Smooth muscle cell of the coronary artery (primary cell): ENCODE measurements at places on chromosomes 4 and X. TPM values are rescaled to one million over a fixed set of nuclear protein-coding genes. Genes with fewer than 3 reads are reported as not detected.

Gene CACNA1F
- not detected in 2 replicates for total RNA-seq

Gene SRPK3
- total RNA-seq: under 0.01 and 0.30 TPM in 2 replicates

Gene RTL3
- 0.12 TPM in 1 of 2 replicates, not detected in the other for total RNA-seq

Gene PCDH19
- under 0.01 TPM in 1 of 2 replicates, not detected in the other for total RNA-seq

Gene CSN2
- total RNA-seq: not detected in 2 replicates

Gene USP53
- 17.6 and 59.1 TPM in 2 replicates for total RNA-seq

Gene CFAP47
- not detected in 2 replicates for total RNA-seq

Gene P2RY8
- total RNA-seq: under 0.01 TPM in 1 of 2 replicates, not detected in the other

Gene ADGRA3
- 18.0 and 22.1 TPM in 2 replicates for total RNA-seq

Gene GLOD5
- total RNA-seq: not detected in 2 replicates

Gene FGF13
- under 0.01 and 6.2 TPM in 2 replicates for total RNA-seq

Gene CD40LG
- total RNA-seq: not detected in 2 replicates

Gene FAM149A
- 2.3 and 8.8 TPM in 2 replicates for total RNA-seq

Gene RBM3
- total RNA-seq: 56.9 and 302 TPM in 2 replicates

Gene FDCSP
- total RNA-seq: not detected in 2 replicates

Gene CFAP99
- total RNA-seq: not detected in 2 replicates

Gene ADH7
- total RNA-seq: 0.70 TPM in 1 of 2 replicates, not detected in the other

Gene UGT2B17
- not detected in 2 replicates for total RNA-seq

Gene PAK3
- total RNA-seq: 0.59 and 3.5 TPM in 2 replicates

Gene APLN
- total RNA-seq: 0.83 and 24.2 TPM in 2 replicates

Gene NALF2
- not detected in 2 replicates for total RNA-seq

Gene MAGEA6
- total RNA-seq: not detected in 2 replicates

Gene RAP2C
- 6.1 and 14.1 TPM in 2 replicates for total RNA-seq

Gene AVPR2
- total RNA-seq: 0.12 TPM in 1 of 2 replicates, not detected in the other

Gene NAT8L
- under 0.01 and 0.12 TPM in 2 replicates for total RNA-seq

Gene RAB9B
- 0.94 and 1.5 TPM in 2 replicates for total RNA-seq
